Type B pancreatic cell (in vitro differentiated cells): ENCODE measurements at places on chromosomes 16 and 17.

- peaks cover 3% of the 10 kb centered on the region for H3K27me3 ChIP-seq
- H3K36me3 ChIP-seq: no peaks in the 10 kb centered on the region
- no peak for DNase-seq
- H3K4me1 ChIP-seq: peaks cover 18% of the 10 kb centered on the region
- peak overlapping the region; percentile 94 for H3K27ac ChIP-seq
These were observed 478.4 kb downstream of the HS3ST3B1 start for GRCh38 chr17:14779241-14779640.

DNA sequence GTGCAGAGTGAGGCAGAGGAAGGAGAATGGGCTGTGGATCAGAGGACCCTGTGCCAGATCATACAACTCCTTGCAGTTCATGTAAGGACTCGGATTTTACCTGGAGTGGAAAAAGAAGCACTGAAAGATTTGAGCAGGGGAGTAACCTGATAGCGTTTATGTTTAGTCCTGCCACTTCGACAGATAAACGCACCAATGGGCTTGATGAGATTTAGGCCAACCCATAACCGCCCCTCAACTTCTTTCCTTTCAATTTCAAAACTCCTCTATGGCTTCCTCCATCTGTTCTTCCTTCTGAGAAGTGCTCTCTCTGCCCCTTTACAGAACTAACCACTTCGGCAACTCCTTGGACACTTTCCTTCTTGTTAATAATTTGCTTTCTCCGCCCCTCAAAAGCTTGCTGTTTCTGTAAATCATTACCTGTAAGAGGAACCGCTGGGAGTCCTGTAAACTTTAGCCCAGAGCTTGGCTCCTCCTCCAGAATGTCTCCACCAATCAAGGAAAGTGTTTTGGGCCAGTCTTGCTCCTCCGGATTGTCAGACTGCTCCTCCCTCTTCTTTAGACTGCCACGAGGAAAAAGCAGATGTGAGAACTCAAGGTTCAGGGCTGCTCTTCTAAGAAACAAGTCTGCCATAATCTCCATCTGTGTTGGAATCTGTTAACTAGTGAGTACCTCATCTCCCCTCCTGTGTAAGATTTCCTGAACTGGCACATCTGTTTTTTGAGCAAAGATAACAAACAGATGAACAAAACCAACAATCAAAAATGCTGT lies at the start of gene ACSM3:
ACSM3 (plus strand) TSS at position 554 of the 772 bp plus-strand sequence. CDS start 6,021 bp downstream, outside the sequence.
- peaks cover 8% of the 10 kb centered on the region for H3K4me1 ChIP-seq
- DNase-seq: peak; percentile 68
- no peaks in the 10 kb centered on the region for H3K36me3 ChIP-seq
- peak within 1 kb of the TSS; percentile 92 for H3K4me3 ChIP-seq
- no peaks in the 10 kb centered on the region for H3K27me3 ChIP-seq
- H3K27ac ChIP-seq: peak within 1 kb of the TSS; percentile 87

GRCh38 chr17:73068322-73069153 lies 23.9 kb downstream of the SLC39A11 start:
- H3K27ac ChIP-seq: peak overlapping the region; percentile 65
- no peak overlapping the region for H3K4me3 ChIP-seq
- no peaks in the 10 kb centered on the region for H3K27me3 ChIP-seq
- peaks cover 35% of the 10 kb centered on the region for H3K4me1 ChIP-seq
- peaks cover 10% of the 10 kb centered on the region for H3K36me3 ChIP-seq
- no peak for DNase-seq

GRCh38 chr17:35245196-35245486 lies 2.3 kb downstream of the SLFN5 start:
- no peaks in the 10 kb centered on the region for H3K27me3 ChIP-seq
- H3K36me3 ChIP-seq: peaks cover 15% of the 10 kb centered on the region

DNA sequence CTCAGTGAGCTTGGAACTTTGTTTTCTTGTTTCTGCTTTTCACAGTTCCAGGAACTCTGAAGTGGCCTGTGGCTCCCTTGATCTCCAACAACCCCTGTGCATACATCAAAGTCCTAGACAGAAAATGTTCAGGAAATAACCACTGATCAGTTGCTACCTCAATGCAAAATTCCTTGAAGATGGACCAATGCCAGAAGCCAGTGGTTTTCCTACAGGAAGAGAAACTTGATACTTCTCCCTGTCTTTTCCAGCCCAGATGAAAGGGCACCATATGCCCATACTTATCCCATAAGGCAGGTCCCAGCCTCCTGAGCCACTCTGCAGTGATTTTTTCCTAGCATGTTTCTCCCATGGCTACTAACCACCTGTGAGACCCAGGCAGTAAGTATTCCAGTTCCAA lies 12.3 kb upstream of the CDRT4 start:
- H3K4me3 ChIP-seq: no peak overlapping the region
- H3K4me1 ChIP-seq: peaks cover 22% of the 10 kb centered on the region
- no peak for DNase-seq
- peaks cover 28% of the 10 kb centered on the region for H3K36me3 ChIP-seq
- no peak overlapping the region for H3K27ac ChIP-seq

DNA sequence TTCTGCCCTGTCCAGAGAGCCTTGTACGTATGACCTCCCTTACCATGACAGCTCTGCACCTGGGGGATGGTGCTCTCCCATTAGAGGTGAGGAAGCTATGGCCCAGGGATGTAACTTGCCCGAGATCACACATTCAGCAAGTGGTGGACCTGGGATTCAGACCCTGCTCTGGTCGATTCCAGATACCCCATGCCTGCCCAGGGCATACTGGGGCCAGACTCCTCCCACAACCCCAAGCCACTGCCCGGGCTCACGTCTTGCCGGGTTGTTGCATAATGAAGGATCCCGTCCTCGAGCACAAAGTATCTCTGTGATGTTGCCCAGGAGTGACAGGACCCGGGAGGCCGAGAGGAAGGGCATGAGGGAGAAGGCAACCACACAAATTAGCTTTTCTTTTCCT lies 2.1 kb downstream of the OSBPL7 start:
- H3K27ac ChIP-seq: no peak overlapping the region
- H3K27me3 ChIP-seq: no peaks in the 10 kb centered on the region
- no peak for DNase-seq
- no peak overlapping the region for H3K4me3 ChIP-seq
- peaks cover 12% of the 10 kb centered on the region for H3K4me1 ChIP-seq

- H3K4me3 ChIP-seq: no peak overlapping the region
- H3K36me3 ChIP-seq: no peaks in the 10 kb centered on the region
- no peak for DNase-seq
- peaks cover 6% of the 10 kb centered on the region for H3K27me3 ChIP-seq
- no peaks in the 10 kb centered on the region for H3K4me1 ChIP-seq
These were observed 142.4 kb upstream of the NOL11 start for GRCh38 chr17:67575325-67575724.

DNA sequence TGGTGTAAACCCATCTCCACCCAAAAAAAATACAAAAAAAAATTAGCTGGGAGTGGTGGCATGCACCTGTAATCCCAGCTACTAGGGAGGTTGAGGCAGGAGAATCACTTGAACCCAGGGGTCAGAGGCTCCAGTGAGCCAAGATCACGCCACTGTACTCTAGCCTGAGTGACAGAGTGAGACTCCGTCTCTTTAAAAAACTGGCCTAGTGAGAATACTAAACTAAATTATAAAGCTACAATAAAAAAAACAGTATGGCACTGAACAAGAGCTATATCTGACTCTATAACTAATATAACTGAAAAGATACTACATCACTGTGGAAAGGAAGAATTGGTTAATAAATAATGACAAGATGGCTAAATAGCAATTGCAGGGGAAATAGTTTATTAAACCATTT lies 6.4 kb downstream of the SMURF2 start:
- no peak overlapping the region for H3K4me3 ChIP-seq
- peaks cover 16% of the 10 kb centered on the region for H3K4me1 ChIP-seq
- DNase-seq: no peak
- H3K27ac ChIP-seq: no peak overlapping the region
- no peaks in the 10 kb centered on the region for H3K27me3 ChIP-seq
- peaks cover 5% of the 10 kb centered on the region for H3K36me3 ChIP-seq

- no peaks in the 10 kb centered on the region for H3K4me1 ChIP-seq
- no peak overlapping the region for H3K4me3 ChIP-seq
- H3K27ac ChIP-seq: no peak overlapping the region
These were observed 324 bp upstream of the HCRT start for GRCh38 chr17:42185621-42185930.

- H3K27ac ChIP-seq: no peak overlapping the region
- no peaks in the 10 kb centered on the region for H3K27me3 ChIP-seq
- peaks cover 21% of the 10 kb centered on the region for H3K4me1 ChIP-seq
These were observed 17.9 kb downstream of the ST3GAL2 start for GRCh38 chr16:70421014-70421413.

DNA sequence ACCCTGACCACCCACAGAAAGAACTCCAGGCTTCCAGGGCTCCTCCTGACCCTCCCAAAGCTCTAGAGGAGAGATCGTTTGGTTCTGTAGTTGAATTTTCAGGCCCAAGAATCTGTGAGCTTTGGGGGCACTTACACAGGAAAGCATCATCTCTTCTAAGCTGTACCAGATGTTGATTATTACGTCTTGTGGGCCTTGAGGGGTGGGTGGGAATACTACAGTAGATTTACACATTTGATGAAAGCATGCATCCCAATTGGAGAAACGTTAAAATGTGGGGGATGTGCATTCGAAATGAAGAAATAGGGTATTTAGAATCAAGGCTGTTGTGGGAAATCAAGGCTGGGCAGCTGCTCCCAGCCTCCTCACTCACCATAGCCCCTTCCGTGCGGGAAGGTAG lies 61.9 kb downstream of the MGAT5B start:
- no peak overlapping the region for H3K27ac ChIP-seq
- no peak overlapping the region for H3K4me3 ChIP-seq
- peaks cover 31% of the 10 kb centered on the region for H3K4me1 ChIP-seq
- H3K36me3 ChIP-seq: peaks cover 5% of the 10 kb centered on the region
- peaks cover 37% of the 10 kb centered on the region for H3K27me3 ChIP-seq

DNA sequence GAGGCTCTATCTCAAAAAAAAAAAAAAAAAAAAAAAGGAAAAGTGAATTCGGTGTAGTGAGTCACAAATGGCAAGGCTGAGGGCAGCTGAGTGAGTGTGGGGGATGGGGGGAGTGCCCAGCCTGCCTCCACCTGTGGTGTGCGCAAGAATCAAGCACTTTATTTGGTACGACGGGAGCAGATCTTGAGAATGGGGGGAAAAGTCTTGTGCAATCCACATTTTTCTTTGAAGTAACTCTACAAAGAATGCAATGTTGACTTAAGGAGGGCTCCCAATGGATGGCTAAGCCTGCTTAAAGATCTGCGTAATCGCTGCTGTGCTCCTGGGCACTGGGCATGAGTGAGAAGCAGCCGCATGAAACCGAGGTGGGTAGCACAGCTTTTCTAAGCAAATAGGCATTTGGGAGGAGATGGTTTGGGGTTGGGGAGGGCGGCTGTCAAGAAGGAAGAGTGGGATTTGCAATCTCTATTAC lies 28.2 kb downstream of the ATP2C2 start:
- peaks cover 16% of the 10 kb centered on the region for H3K4me1 ChIP-seq
- H3K4me3 ChIP-seq: peak overlapping the region; percentile 16
- peaks cover under 1% of the 10 kb centered on the region for H3K36me3 ChIP-seq
- peak overlapping the region; percentile 71 for H3K27ac ChIP-seq
- H3K27me3 ChIP-seq: no peaks in the 10 kb centered on the region

- H3K4me1 ChIP-seq: peaks cover 14% of the 10 kb centered on the region
- no peak overlapping the region for H3K4me3 ChIP-seq
- DNase-seq: no peak
- no peak overlapping the region for H3K27ac ChIP-seq
- no peaks in the 10 kb centered on the region for H3K27me3 ChIP-seq
These were observed 4.3 kb downstream of the KLHL36 start for GRCh38 chr16:84652566-84652965.
